ENCODE measurements at places on chromosomes 2 and 18. TPM values are rescaled to one million over a fixed set of nuclear protein-coding genes. Genes with fewer than 3 reads are reported as not detected.

GRCh38 chr2:241859436-241860183 is 916 bp upstream of the PDCD1 start:
- no peak for DNase-seq

Gene ACOXL
- total RNA-seq, result not detected

DNA sequence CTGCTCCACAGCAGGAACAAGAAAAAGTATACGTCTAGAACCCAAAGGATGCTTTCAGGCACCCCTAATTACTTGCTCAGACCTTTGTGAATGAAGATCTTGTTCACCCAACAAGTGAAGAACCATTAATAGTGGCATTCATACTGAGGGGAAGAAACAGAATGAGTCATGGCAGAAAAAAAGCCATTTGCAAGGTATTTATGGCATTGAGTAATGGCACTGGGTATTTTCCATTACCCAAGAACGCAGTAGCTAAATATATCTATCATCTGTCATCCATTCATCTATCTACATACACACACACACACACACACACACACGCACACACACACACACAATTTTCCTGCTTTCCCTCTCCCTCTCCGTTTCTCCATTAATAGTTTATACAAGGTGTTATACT is 56.4 kb upstream of the XIRP2 start:
- no peak for DNase-seq

DNA sequence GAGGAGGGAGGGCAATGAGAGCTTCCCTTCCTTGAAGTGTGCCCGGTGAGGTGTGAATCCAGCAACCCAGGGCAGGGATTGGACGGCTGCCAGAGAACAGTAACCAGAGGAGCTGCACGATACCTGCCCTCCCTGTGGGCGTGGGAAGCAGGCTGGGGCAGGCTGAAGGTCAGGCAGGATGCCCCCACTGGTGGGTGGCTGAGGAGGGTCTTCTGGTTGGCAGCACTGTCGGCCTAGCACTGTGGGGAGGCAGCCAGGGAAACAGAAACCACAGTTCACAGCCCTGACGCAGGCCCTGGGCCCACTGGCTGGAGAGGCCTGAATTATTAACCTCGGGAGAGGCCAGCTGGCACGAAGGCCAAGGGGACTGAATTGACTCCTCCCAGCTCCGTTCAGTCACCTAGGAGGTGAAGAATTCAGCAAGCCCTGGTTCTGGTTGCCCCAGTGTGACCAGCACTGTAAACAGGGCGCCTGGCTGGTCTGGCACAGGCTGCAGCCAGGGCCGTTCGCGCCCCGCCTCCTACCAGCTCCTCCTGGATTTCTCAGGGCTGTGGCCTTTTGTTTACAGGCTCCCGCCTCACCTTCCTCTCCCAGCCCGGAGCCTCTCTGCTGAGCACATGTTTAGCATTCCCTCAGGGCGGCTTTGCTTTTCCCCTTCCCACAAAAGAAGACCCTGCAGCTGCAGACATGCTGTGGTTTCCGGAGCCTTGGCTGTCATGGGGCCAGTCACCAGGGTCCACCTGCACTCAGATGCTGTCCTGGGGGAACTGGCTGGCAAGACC is 97.8 kb downstream of the B3GNT2 start:
- DNase-seq, result no peak

GRCh38 chr18:53375621-53376020 is 848.8 kb downstream of the MBD2 start:
- no peak for DNase-seq

GRCh38 chr2:527581-527980 is 149.6 kb downstream of the TMEM18 start:
- DNase-seq, result no peak

DNA sequence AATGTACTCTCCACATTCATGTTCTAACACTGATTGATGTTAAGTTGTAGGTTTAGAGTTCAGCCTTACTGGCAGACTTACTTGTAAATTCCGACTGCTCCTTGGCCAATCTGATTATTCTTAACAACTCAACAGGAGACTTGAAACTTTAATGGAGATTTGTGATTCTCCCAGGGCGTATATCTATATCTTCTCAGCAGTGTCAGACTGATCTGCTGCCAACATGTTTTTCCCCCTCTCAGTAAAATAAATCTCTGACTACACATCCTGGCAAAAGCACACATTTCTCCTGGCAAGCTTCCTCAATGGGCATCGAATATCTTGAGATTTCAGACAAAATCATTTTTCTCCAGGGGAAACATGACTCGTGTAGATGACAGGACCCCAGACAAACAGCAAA is 1041.2 kb downstream of the DPP10 start:
- DNase-seq, result no peak

DNA sequence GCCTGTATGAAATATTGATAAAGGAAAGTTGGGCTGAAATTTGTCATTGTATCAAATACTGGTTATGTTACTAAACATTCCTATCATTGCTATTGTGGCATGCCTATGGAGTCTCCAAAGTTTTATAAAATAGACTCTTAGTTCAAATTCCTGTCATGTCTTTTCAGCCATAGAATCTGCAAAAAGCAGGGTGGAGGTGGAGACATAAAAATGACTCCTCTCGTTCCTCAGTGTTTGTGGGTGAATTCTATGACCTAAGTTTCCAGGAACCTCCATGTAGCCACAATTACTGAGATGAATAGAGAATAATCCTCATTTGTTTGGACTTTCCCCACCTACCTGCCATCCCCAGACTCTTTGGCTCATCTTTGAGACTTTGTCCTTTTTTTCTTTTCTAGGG is 326.3 kb upstream of the ETAA1 start:
- DNase-seq, result no peak

Gene NYAP2
- not detected for total RNA-seq

DNA sequence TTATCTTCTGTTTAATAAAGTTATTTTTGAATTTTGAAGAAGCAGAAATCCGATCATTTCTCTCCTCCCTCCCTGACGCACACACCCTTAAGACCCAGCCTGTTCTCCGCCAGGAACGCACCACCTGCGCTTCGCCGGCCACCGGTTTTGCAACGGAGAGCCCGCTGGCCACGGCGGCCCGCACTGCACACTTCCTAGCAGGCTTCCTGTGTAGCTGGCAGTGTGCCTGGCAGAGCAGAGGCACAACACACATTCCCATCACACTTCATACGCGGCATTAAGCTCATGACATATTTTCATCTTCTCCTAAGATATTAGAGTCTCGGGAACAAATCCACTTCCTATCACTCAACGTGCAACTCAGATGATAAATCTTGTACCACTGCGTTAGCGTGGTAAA is 148.0 kb downstream of the HDAC4 start:
- DNase-seq, result no peak

DNA sequence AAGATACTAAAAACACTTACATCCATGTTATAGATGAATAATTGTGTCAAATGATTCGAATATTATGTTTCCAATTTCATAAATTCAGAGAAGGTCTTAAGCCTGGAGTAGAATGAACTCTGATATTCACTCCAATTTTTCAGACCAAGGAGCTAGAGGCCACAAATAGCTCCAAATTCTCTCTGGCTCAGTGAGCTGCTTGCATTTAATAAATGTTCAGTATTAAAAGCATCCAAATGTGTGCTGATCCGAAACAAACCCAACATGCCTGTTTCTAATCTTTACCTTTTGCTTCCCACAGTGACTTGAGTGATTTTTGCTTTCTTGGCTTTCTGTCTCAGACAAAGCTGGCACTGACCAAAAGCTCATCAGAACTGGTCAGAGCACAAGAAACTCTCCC is 291.4 kb downstream of the CCDC85A start:
- no peak for DNase-seq

GRCh38 chr2:65877331-65878010 is 445.1 kb upstream of the SPRED2 start:
- DNase-seq, result no peak

DNA sequence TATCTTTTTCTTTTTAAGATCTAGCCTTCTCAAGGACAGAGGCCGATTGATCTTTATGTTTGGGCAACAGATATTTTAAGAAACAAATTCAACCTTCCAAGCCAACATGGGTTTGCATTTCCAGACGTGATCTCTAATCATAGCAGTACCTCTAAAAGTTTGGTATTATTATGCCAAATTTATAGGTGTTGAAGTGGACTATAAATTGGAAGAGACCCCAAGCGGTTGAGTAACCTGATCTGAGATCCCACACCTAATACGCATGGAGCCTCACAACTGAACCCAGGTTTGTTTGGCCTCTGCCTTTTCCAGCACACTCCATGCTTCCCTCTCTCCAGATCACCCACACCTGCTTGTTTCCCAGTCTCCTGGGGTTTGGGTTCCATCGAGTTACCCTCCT is 116.5 kb downstream of the DDX1 start:
- no peak for DNase-seq

- peak; percentile 16 for DNase-seq
Measured at GRCh38 chr2:239157771-239158170, 243.0 kb downstream of the HDAC4 start.

Gene CDH19
- total RNA-seq, result 60.2 TPM

GRCh38 chr18:39225373-39225772 is 1659.8 kb upstream of the CELF4 start:
- no peak for DNase-seq

DNA sequence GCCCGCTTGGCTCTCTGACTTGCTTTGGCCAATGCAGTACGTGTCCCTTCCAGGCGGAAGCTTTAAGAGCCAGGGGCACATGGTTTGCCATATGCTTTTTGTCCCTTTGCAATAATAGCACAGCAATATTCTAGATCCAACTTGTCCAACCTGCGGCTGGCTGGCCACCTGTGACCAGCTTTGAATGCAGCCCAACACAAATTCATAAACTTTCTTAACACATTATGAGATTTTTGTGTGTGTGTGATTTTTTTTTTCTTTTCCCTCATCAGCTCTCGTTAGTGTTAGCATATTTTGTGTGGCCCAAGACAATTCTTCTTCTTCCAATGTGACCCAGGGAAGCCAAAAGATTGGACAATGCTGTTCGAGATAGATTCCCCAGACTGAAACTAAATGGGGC is 119.3 kb upstream of the SIX3 start:
- DNase-seq, result no peak

DNA sequence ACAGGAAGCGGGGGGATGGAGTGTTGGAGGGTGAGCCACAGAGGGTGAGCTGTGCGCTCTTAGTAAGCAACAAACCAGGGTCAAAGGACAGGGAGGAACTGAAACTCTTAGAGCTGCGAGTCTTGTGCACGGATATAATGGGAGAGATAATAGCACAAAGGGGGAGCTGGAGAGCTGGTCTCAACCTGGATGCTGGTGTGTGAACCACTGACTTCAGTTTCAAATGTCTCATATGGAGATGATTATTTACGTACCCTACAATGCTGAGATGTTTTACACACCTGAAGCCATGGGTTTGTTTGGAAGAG is 35.9 kb downstream of the PTGR3 start:
- no peak for DNase-seq

- DNase-seq, result no peak
Measured at GRCh38 chr18:8616028-8616401, 6.8 kb downstream of the RAB12 start.

GRCh38 chr2:58904095-58904494 is 663.0 kb upstream of the FANCL start:
- DNase-seq, result no peak

DNA sequence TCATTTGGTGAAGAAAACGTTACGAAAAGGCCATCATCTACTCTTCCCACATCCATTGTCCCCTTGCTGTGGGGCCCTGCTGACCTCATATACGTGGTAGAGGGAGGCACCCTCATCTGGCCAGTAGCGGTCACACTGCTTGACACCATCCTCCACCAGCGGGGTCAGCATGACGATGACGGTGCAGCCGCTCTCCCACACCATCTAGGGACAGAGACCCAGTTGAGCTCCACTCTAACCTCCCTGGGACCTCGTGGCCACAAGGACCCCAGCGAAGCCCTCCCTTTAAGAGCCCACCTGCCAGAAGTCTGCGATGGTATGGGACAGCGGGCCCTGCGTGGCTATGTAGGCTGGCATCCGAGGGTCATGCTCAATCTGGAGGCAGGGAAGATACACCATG is 13.1 kb downstream of the PTPRN start:
- DNase-seq, result no peak

DNA sequence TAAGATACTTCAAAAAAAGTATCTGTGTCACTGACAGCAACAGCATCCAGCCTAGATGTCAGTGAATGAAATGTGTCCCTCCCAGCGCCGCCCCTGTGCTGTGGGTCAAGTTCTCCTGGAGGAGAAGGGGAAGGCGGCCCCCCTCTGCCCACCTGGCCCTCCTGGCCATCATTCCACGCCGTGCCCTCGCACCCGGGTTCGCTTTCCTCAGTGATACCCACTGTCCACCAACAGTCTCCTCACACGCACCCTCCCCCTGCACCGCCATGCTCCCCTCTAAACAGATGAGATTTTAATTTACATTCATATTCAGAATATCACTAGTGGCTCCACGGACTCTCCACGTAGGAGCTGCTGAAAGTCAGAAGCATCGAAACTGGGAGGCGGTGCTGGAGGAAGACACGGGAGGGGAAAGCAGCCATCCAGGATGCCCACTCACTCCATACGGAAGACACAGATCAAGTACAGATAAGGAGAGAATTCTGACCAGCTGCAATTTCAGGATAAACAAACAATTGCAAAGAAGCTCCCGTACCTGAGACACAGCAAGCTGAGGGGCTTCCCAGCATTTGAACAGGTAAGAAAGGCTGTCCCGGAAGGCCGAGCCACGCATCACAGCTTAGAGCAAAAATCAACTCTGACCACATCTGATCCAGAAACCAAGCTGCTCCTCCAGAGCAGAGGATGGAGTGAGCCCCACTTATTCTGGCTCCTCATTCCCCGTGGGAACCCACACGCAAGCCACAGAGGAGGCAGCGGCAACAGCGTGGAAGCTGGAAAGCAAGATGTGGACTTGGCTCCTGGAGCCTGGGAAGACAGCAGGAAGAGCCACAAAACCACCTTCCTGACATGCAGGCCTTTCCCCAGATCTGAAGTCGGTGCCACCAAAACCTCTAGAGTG is 49.7 kb downstream of the PXDN start:
- DNase-seq, result no peak

GRCh38 chr2:5077479-5078089 is 614.6 kb upstream of the SOX11 start:
- DNase-seq, result no peak

Gene PIEZO2
- not detected for total RNA-seq

- DNase-seq, result no peak
Measured at GRCh38 chr2:25251071-25251421, 82.7 kb upstream of the POMC start.

DNA sequence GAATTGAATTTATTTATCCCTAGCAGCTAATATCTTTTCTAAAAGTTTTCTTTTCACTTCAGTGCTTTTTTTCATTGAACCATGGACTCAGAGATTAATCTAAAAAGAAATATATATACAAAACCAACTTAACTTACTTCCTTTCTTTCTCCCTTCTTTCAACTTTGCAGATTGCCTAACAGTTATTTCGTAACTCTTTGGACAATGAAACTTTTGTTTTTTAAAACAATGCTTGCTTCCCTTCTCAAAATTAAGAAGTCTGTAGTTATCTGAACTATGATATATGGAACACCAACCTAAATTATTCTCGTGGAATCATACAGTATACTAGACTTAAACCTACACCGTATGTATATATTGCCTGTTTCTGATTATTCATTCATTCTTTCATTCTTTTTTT is 62.9 kb downstream of the MIB1 start:
- no peak for DNase-seq

Gene UGT1A6
- not detected for total RNA-seq

Gene GPR45
- not detected for total RNA-seq

GRCh38 chr2:7994397-7994951 is 687.4 kb upstream of the ID2 start:
- DNase-seq, result no peak

Gene SPP2
- total RNA-seq, result not detected

Gene SERPINB13
- total RNA-seq, result not detected

- DNase-seq, result no peak
Measured at GRCh38 chr2:229646186-229646723, 68.1 kb downstream of the DNER start.

Gene ANKRD23
- total RNA-seq, result 4.6 TPM

- DNase-seq, result no peak
Measured at GRCh38 chr18:27007880-27008279, 142.4 kb upstream of the AQP4 start.

Measured in NCI-H460 (cell line).